Fibroblast of upper back skin (primary cell): ENCODE measurements at places on chromosomes 2 and 18.

DNA sequence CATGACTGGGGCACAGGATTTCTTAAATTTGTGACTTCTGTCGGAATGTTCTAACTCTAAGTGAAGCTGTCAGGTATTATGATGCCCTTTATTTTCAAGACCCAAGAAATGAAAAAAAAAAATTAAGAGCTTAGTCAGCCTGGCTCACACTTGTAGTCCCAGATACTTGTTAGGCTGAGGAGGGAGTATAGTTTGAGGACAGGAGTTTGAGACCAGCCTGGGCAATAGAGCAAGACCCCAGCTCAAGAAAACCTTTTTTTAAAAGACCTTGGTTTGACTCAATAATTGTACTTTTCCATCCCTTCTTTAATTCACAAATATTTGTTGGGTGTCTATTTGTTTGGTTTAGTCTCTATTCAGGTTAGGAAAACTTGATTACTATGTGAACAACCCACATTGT, 310.0 kb downstream of the STK39 start:
- no peak for DNase-seq

DNA sequence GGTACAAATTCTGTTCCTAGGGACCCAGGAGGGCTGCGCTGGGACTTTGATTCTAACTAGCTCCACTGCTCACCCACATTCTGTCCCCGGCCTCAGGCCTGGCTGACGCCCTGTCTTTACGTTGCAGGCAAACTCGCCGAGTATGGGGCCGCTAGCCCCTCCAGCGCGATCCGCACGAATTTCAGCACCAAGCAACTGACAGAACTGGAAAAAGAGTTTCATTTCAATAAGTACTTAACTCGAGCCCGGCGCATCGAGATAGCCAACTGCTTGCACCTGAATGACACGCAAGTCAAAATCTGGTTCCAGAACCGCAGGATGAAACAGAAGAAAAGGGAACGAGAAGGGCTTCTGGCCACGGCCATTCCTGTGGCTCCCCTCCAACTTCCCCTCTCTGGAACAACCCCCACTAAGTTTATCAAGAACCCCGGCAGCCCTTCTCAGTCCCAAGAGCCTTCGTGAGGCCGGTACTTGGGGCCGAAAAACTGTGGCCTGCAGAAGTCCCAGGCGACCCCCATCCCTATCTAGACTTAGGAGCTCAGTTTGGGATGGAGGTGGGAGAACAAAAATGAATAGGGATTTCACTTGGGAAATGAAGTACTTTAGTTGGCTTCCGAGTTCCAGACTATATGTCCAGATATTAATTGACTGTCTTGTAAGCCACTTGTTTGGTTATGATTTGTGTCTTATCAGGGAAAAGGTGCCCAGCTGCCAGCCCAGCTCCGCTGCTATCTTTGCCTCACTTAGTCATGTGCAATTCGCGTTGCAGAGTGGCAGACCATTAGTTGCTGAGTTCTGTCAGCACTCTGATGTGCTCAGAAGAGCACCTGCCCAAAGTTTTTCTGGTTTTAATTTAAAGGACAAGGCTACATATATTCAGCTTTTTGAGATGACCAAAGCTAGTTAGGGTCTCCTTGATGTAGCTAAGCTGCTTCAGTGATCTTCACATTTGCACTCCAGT, 1.5 kb downstream of the HOXD1 start:
- no peak for DNase-seq

DNA sequence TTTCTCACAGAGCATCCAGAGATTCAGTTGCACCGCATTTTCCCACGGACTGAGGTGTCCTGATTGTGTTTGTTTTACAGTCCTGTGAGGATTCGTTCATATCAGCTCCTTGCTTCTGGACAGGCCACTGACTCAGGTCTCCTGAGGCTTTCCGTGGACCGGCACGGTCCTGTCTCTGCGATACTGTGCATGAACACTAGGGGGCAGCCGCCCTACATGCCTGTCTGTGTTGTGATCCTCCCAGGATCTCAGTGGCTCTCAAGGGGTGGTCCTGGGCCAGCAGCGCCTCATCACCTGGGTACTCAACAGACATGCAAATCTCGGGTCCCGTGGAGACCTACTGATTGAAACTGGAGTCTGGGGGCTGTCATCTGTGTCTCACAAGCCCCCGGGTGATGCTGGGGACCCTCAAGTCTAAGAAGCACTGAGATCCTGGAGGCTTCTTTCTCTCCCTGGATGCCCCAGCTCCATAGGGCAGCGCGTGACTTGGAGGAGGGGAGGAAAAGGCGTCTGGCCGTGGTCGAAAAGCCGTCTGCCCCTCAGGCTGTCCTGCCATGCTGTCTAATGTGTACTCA, 28.9 kb downstream of the IL1R2 start:
- peak; percentile 86 for DNase-seq

- no peak for DNase-seq
Measured at GRCh38 chr2:113915082-113915819, 25.4 kb downstream of the ACTR3 start.

GRCh38 chr2:159078443-159078842, 110.0 kb downstream of the TANC1 start:
- DNase-seq: no peak

GRCh38 chr2:46643951-46644350, 164.6 kb downstream of the TMEM247 start:
- DNase-seq: peak; percentile 61

DNA sequence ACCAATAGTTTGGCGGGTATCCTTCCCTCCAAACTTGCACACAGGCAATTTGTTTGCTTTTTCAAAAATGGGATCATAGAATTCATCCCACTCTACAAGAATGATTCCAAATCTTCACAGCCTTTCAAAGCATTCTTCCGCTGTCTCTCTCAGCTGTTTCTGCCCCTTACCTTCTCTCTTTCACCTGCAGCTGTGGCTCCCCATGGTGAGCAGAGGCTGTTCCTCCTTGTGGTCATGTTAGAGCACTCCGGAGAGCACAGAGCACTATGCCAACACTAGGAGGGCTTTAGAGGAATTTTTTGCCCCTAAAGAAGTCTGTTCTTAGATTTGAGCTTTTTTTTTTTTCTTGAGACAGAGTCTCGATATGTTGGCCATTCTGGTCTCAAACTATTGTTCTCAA, 30.4 kb downstream of the MTHFD2 start:
- DNase-seq: no peak

GRCh38 chr18:70920840-70921374, 632.1 kb downstream of the SOCS6 start:
- no peak for DNase-seq

DNA sequence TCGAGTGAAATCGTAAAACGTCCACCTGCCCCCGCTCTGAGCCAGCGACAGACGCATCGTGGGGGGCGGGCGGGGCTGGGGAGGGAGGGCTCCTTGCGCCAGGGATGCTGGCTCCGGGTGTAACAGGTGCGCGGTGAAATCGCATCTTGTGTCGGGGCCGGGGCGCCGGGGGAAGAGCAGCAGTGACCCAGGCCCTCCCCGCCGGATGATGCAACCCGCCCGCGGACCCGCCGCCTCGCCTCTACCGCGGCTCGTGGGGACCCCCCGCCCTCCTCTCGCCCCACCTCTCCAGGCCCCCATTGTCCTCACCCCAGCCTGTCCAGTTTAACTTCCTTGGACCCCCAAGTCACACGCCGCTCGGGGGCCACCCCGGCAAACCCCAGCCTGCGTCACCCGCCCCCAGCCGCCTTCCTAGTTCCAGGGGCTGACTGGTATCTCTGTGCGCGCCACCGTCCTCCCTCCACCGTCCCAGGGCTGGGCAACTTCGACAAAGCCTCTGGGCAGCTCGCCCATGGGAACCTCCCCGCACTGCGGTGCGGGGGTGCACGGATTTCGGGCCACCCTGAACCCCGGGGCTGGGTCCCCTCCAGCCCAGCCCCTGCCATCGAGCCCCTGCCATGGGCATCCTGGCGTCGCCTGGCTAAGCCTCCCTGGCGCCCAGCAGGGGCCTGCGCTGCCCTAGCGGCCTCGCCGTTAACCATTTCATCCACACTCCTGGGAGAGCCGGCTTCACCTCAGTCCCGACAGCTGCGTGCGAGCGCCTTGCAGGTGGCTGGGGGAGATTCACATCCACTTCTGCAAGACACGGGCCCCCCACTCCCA, 799 bp upstream of the KIF1A start:
- DNase-seq: no peak

DNA sequence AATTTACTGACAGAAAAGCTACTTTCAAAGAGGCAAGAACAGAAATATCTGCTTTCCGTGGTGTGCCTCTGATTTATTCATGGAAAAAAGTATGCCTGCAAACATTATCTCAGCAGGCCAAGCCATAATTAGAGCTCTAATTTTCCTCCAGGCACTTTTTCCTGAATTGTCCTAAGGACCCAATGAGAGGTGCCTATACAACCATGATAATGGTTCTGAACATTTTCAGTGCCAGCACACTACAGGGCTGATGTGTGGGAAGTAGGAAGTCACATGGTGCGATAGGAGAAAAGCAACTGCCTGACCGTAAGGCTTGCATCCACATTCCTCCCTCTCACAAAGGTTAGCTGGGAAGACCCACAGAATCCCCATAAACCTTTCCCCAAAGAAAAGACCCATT, 45.9 kb upstream of the EGR4 start:
- no peak for DNase-seq

GRCh38 chr2:230861552-230862255, 3.0 kb upstream of the ITM2C start:
- DNase-seq: no peak
